ENCODE measurements at places on chromosomes 1 and 21.
A peak's percentile ranks its signal among the peaks of the same experiment; 100 is the strongest.

DNA sequence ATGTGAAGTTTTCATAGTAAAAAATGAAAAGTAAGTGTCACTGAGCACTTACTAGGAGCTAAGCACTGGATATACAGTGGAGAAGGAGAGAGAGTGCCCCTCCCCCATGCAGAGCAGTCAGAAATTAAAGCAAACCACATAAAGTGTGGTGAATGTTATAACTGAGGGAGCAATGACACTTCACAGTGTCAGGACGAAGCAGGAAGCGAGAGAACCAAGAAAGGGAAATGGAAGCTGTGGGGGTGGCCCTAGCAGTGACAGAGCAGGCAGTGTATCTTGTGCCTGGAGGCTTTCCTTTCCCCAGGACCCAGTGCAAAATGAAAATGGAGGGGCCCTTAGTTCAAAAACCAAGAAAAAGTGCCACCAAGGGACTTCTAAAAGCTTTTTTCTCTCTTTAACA lies 21.5 kb upstream of the RCAN3 start:
- DNase-seq = no peak

DNA sequence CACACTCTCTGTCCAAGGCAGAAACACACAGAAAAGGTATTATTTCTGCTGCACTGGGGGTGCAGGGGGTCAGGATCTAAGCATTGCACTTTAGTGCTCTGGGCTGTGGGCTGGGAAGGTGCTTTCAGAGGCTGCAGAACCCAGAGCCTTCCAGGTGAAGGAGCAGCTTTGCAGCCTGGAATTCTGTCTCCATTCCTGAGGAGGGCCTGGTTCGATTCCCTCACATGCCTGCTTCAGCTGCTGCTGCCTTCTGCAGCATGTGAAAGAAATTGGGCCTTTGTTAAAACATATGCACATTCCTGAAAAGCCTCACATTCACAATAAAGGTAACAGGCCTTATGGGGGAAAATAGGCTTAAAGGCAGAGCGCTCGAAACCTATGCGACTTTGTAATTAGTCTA lies 35.9 kb downstream of the VTCN1 start:
- no peak for DNase-seq

DNA sequence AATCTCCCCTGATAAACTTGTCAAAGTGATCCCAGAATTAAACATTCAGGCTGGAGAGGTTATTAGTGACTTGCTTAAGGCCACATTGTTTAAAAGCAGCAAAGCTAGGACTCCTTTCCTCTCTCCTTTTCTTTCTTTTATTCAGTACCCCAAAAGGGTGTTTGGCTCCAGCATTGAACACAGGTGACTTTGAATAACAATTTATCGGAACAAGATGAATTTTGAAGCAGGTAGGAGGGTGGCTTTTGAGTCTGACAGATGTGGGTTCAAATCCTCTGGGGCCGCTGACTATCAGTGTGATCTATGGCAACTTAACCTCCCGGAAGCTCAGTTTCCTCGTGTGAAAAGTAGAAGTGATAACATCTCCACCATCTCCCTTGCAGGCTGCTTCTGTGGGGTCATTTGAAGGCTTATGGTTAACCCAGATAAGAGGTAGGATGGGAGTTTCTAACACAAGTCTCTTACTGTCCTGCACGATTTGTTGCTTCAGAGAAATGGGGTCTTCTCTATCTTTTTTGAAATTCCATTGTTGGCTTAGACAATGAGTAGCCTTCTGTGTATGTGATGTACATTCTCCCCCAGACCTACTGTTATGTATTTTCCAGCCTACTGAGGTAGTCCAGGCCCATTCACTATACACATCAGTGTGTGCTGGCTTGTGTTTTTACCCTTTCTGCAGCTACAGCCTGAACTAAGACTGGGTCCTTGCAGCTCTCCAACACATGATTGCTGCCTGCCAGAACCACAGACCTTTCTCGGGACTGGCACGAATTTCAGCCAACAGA lies 29.0 kb downstream of the JUN start:
- DNase-seq = no peak

DNA sequence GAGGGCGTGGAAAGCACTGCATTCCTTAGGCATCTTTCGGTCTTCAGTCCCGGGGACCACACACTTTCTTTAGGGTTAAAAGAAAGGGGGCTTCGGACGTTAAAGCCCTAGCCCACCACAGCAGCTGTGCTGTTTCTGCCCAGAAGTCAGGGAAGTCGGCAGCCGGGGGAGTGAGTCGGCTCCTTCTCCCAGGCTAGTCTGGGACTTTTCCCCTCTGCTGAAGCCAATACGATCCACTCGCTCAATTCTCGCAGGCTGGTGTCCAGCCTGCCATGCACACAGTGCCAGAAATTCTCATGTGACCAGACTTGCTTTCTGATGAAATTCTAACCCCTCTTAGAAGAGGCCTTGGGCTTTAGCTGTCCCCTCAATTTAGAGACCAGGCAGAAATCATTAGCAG lies 67.7 kb downstream of the BCAR3 start:
- peak; percentile 78 for DNase-seq

- no peak for DNase-seq
Observed at GRCh38 chr1:32605711-32606424, 44.5 kb downstream of the ZBTB8OS start.

- DNase-seq = peak; percentile 83
Observed at GRCh38 chr1:91736715-91737615, 149.0 kb downstream of the TGFBR3 start.

GRCh38 chr1:21939650-21940374 lies 2.7 kb upstream of the HSPG2 start:
- DNase-seq = peak; percentile 97

DNA sequence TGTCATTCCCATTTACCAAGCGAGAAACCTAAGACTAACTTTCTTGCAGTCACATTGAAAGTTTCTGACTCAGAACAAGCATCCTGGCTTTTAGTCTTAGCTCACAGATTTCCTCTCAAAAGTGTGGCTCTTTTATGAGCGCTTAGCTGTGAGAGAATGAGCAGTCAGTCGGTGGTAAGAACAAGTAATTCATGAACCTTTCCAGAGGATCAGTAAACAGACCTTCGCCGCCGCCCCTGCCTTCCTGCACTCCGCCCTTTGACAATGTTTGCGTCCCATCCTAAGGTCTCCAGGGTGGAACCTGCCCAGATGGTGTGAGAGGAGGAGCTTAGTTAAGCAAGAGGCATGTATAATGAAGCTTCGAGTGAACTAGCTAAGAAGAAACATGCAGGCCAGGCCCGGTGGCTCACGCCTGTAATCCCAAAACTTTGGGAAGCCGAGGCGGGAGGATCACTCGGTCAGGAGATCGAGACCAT lies 142.4 kb downstream of the GLUL start:
- DNase-seq = no peak

- DNase-seq = no peak
Observed at GRCh38 chr1:195580988-195581387, 1027.3 kb downstream of the KCNT2 start.

- DNase-seq = peak; percentile 67
Observed at GRCh38 chr1:86421601-86422280, 2.2 kb upstream of the CLCA2 start.

GRCh38 chr1:245240648-245241165 lies 85.9 kb downstream of the KIF26B start:
- DNase-seq = no peak

GRCh38 chr1:48570568-48570967 lies 98.6 kb upstream of the SPATA6 start:
- no peak for DNase-seq

- no peak for DNase-seq
Observed at GRCh38 chr21:19981938-19982337, 1016.3 kb upstream of the NCAM2 start.

DNA sequence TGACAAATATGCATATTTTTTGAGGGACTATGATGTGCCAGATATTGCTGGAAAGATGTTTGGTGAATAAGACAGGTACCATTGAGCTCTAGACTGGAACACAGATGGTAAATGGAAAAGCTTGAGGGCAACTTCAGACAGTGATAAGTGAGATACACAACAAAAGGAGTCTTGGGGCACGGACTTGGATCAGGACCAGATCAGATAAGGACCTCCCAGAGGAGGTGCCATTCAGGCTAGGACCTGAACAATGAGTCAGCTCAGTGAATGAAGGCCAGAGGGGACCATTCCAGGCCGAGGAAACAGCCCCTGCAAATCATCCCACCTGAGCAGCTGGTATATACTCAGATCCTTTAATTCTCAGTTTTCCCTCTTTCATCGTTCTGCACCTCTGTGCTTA lies 1.8 kb upstream of the KCNJ15 start:
- no peak for DNase-seq

GRCh38 chr1:74464037-74464436 lies 48.4 kb downstream of the LRRC53 start:
- DNase-seq = no peak

DNA sequence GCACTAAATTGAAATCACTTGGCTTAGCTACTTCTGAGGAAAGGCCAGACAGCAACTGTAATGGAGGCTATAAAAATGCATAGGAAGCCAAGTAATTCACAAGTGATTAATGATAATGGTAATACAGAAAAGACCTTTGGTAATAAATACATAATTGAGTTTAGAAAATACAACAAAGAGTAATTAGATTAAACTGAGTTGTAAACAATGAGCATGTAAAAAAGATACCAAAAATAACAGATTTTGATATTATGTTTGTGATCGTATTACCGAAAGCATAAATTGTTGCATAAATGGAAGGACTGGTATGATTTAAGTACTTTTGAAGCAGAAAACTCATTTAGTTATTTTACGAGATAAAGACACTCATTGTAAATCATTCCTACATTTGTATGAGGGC lies 556.7 kb upstream of the TMPRSS15 start:
- no peak for DNase-seq

- DNase-seq = peak; percentile 100
Observed at GRCh38 chr1:36386265-36387140, 779 bp upstream of the STK40 start.

DNA sequence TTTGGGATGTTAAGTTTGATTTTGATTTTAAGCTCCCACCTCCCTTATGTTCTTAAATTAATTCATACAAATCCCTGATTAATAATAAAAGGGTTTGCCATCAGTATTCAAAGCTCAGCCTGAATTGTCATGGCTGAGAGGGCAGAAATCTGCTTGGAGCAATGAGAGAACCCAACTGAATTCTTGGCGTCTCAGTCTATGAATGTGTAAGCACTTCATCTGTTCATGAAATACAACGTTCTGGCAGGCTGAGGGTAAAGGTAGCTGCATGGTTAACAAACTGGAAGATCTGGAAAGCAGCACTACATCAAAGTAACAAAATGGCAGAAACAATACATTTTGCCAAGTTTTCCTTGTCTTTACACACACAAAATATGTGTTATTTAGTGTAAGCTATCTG lies 95.3 kb downstream of the ACBD6 start:
- DNase-seq = no peak

GRCh38 chr1:25110036-25110435 lies 122.3 kb downstream of the SYF2 start:
- DNase-seq = no peak

DNA sequence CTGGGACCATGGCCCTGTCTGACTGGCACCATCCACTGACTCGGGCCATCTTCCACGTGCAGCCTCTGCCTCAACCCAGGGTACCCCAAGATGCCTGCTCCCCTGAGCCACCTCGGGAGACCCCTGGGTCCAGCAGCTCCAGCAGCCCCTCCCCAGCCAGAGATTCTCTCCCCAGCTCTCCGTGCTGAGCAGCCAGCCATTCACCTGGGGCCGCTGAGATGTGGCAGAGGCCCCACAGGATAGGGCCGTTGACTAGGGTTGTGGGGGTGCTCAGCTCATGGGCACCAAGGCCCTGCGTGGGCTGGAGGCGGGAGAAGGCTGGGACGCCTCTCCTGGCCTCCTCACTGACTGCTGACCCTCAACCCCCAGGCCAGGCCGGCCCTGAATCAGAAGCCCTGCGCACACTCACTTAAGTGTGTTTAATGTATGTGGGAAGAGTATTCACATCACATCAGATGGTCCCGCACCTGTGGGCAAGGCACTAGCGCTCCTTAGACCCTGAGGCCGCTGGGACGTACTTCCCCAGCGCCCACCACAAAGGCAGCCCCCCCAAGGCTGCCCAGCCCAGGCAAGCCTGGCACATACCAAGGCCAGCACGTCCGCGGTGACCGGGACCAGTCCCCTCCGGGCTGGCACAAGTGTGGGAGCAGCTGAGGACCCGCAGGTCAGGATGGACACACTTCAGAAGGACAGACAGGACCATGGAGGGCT lies 27.8 kb downstream of the SLC19A1 start:
- DNase-seq = no peak

- DNase-seq = peak; percentile 50
Observed at GRCh38 chr1:245790441-245790840, 635.7 kb downstream of the KIF26B start.

GRCh38 chr21:19608101-19608621 lies 1204.6 kb upstream of the TMPRSS15 start:
- DNase-seq = peak; percentile 28

- DNase-seq = no peak
Observed at GRCh38 chr1:168806952-168807351, 77.9 kb upstream of the DPT start.

GRCh38 chr1:232793944-232794343 lies 11.3 kb upstream of the MAP10 start:
- DNase-seq = peak; percentile 32

DNA sequence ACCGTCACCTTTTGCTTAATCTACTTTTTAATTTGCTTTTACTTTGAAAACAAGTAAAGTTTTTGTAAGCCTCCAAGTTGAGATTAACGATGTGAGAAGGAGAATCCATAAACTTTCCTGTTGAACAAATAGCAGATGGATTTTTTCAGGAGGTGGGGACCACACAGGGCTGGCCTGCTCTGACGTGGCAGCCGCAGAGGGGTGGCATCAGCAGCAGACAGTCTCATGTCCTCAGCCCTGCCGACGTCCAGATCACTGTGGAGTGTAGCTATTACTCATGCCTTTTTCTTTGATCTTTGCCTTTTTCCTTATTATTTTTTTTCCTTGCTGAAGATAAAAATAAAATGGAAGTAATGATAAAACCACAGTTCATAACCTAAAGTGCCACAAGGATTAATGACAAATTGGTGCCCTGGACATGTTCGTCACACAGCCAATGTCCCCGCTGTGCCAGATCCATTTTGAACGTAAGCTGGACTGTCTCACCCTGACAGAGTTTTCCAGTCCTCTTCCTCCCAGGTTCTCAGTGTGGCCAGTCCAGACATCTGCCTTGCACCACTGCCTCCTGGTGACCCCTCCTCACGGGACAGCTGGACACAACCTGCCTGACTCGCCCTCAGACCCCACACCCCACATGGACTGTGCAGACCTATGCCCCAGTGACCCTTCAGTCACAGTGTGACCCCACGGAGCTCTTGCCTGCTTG lies 15.4 kb upstream of the ZBTB21 start:
- DNase-seq = peak; percentile 39

DNA sequence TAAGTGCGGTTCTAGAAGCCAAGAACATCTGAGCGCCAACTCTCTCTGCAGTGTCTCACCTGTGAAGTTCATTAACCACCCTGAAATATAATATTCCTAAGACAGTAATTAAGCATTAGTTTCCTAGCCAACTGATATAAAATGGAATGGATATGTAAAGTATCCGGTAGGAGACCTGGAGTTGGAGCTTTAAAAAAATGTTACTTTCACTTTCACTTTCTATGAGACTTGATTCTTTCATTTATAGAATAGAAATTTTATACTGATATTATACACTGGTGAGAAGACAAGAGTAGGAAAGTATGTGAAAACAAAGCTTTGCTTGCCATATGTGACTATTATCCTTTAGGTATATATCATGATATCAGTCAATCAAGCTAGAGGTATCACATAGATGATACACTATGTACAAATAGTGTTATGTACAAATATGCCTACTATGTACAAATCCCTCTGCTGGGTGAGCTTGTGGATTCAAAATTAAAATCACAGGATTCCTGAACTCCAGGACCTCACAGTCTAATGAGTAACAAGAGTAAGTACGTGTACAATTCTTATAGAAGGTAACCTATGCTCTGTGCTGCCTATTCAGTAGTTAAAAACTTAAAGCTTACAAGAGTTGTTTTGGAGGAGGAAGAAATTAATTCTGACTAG lies 934.2 kb downstream of the TTLL7 start:
- DNase-seq = no peak
